Activated CD4-positive, alpha-beta memory T cell treated with anti-CD3 and anti-CD28 coated beads, Interleukin-2, amount 10 ng/mL, durations not matched to agents 7 days and 5 days (primary cell): ENCODE measurements at places on chromosomes 11 and 22. TPM values are rescaled to one million over a fixed set of nuclear protein-coding genes. Genes with fewer than 3 reads are reported as not detected.

- no peak for DNase-seq
- H3K4me1 ChIP-seq: peaks cover 3% of the 10 kb centered on the region
- H3K27me3 ChIP-seq: no peaks in the 10 kb centered on the region
- H3K4me3 ChIP-seq: no peak overlapping the region
Measured at GRCh38 chr11:44763121-44763820, 36.5 kb downstream of the TSPAN18 start.

DNA sequence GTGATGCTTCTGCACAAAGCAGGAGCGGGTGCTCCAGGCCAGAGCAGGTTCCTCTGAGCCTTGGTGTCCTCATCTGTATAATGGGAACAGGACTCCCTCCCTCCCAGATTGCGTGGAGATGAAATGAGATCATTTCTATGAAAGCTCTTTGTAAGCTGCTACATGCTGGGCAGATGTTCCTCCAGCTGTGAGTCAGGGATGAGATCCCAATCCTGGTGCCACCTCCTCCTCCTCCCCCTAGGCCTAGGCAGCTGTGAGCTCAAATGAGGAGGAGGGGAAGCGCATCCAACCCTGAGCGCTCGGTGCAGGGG, 7.0 kb upstream of the CABP2 start:
- no peaks in the 10 kb centered on the region for H3K4me1 ChIP-seq
- H3K36me3 ChIP-seq: peaks cover 5% of the 10 kb centered on the region
- no peak for DNase-seq
- H3K27me3 ChIP-seq: peaks cover 9% of the 10 kb centered on the region
- H3K4me3 ChIP-seq: no peak overlapping the region

DNA sequence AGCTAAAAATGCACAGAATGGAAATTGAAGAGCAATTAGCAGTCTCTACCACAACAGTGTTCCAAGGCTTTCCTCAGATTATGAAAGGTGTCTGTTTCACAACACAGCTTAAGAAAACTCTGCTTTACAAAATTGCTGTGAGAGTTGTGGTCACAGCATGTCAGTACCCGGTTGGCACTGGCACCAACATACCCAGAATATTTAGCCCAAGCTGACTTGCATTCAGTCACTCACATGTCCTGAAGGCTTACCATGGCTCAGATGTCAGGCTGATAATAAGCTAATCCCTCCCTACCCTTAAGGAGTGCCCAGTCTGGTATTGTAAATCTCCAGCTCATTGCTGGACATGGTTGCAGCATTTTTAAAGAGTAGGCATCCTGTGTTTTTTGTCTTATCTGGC, 14.9 kb downstream of the NCR3LG1 start:
- no peaks in the 10 kb centered on the region for H3K27me3 ChIP-seq
- peaks cover 10% of the 10 kb centered on the region for H3K36me3 ChIP-seq
- H3K4me3 ChIP-seq: no peak overlapping the region
- H3K4me1 ChIP-seq: peaks cover 11% of the 10 kb centered on the region

- H3K27me3 ChIP-seq: no peaks in the 10 kb centered on the region
- H3K4me1 ChIP-seq: no peaks in the 10 kb centered on the region
- no peaks in the 10 kb centered on the region for H3K36me3 ChIP-seq
- DNase-seq: no peak
- no peak overlapping the region for H3K27ac ChIP-seq
Measured at GRCh38 chr11:1162138-1162475, 4.4 kb downstream of the MUC5AC start.

- H3K36me3 ChIP-seq: peaks cover 3% of the 10 kb centered on the region
- no peak overlapping the region for H3K27ac ChIP-seq
- peaks cover 7% of the 10 kb centered on the region for H3K4me1 ChIP-seq
- DNase-seq: peak; percentile 24
Measured at GRCh38 chr11:115503083-115503885, 931 bp downstream of the CADM1 start.

DNA sequence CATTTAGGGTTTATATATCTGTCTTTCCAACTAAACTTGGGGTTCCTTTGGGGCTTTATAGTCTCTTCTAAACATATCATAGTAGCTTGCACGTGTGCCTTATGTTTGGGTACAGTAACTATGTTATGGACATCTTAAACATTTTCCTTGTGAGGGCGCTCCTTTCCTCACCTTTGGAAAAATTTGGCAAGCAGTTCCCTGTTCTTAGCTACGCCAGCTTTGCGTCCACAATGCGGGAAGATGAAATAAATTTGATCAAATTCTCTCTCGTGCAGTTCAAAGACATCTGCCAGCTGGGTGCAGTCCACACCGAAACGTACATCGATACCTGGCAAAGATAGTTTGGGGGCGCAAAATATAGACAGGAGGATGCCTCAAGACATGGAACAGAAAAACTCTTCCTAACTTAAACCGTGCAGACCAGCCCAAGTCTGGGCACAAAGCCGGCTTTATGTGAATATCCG, 548 bp downstream of the FDXACB1 start:
- H3K4me3 ChIP-seq: peak overlapping the region; percentile 89
- H3K4me1 ChIP-seq: peaks cover 25% of the 10 kb centered on the region
- no peaks in the 10 kb centered on the region for H3K27me3 ChIP-seq
- H3K27ac ChIP-seq: peak overlapping the region; percentile 94

The MIOX gene
- total RNA-seq: 0.60 TPM

The MS4A4E gene
- not detected for total RNA-seq
